Progenitor cell of endocrine pancreas (in vitro differentiated cells): ENCODE measurements at places on chromosomes 7 and 10.

GRCh38 chr10:95476469-95477174 lies 84.5 kb downstream of the SORBS1 start:
- no peak for DNase-seq

GRCh38 chr7:74625446-74625845 lies 32.1 kb upstream of the GTF2I start:
- DNase-seq = no peak

DNA sequence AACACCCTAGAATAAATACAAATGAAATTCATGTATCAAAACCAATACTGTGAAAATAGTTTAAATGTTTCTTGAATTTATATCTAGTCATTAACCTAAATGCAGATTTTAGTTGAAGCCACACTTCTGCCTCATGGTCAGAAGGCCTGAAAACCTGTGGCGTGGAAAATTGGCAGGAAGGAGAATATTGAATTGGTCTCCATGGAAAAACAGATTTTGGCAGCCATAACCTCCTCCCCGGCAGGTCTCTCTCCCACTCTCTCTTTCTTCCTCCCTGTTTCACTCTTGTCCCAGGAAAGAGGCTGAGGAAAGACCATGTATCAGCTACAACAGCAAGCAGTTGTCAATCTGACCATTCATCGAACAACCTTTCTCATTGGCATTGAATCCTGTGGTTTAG lies 160.6 kb upstream of the YAE1 start:
- DNase-seq = no peak

DNA sequence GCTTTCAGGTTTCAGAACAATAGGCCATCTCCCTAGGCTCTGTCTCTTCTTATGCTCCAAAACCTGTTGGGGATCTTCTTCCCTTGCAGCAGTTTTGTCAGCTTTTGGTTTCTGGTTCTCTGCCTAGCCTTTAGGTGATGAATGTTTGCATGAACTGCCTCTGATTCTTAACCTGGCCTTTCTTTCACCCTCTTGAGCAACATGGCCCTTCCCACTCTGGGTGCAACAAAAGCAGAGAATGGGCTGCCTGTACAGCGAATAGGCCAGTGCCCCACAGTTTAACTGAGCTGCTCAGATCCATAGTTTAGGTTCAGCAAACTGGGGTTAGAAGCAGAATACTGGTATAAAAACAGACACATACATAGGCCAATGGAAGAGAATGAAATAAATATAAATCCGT lies 18.1 kb upstream of the NUP205 start:
- no peak for DNase-seq

DNA sequence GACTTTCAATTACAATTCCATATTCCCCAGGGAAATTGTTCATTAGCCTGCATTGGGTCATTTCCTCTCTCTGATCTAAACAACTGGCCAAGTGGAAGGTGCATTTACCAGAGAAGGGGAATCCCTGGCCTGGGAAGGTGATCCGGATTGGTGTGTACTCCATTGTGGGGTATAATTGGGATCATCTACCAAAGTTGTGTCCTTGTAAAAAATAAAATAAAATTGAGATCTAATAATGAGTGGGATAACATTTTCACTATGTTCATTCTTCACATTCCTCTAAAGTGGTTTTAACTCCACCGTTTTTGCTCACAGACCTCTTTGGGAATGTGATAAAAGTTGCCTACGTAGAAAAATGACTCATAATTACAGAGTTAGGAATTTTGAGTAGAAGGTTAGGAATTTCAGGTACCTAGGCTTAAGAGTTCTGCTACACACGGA lies 22.8 kb downstream of the ARL5B start:
- no peak for DNase-seq

GRCh38 chr7:15937571-15937970 lies 251.1 kb upstream of the MEOX2 start:
- no peak for DNase-seq
